ENCODE measurements at places on chromosomes 12 and 14. TPM values are rescaled to one million over a fixed set of nuclear protein-coding genes. Genes with fewer than 3 reads are reported as not detected.

- DNase-seq, result no peak
These were observed 36.8 kb downstream of the PAPOLA start for GRCh38 chr14:96538990-96539317.

BIN2 gene
- not detected for total RNA-seq

DNA sequence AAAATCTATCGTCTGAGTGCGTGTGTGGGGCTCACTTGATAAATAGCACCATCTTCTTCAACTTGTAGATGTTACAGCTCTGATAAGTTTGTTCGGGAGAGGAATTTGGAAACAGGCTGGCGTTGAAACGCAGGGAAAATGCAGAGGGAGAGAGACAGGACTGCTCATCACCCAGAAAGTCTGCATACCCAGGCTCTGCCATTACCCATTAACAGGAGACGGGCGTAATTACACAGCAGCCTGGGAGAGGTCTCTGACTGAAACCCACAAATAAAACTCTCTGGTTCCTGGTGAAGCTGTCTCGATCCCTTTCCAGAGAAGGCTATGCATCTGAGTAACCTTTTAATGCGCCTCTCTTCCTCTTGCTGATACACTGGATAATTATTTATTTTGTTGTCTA is 547.3 kb downstream of the BCL11B start:
- DNase-seq, result no peak

GRCh38 chr14:28756884-28757570 is 9.6 kb upstream of the FOXG1 start:
- peak; percentile 77 for DNase-seq

- peak; percentile 49 for DNase-seq
These were observed 11.4 kb downstream of the CLECL1 start for GRCh38 chr12:9721394-9722092.

Measured in GM23248 (cell line).